IPS-NIHi11 (cell line): ENCODE measurements at places on chromosomes 3 and 15.

DNA sequence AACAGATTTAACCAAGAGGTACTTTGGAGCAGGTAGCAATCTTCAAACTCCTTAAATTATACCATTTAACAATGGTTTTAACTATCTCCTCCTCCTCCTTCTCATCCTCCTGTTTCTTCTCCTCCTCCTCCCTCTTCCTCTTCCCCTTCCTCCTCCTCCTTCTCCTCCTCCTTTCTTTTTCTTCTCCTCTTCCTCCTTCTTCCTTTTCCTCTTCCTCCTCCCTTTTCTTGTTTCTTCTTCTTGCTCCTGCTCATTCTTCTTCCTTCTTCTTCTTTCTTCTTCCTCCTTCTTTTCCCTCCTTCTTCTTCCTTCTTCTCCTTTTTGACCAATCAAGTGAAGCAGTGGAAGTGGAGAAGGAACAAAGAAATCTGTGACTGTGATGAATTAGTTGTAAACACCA is 14.1 kb downstream of the PATL2 start:
- no peak for DNase-seq

DNA sequence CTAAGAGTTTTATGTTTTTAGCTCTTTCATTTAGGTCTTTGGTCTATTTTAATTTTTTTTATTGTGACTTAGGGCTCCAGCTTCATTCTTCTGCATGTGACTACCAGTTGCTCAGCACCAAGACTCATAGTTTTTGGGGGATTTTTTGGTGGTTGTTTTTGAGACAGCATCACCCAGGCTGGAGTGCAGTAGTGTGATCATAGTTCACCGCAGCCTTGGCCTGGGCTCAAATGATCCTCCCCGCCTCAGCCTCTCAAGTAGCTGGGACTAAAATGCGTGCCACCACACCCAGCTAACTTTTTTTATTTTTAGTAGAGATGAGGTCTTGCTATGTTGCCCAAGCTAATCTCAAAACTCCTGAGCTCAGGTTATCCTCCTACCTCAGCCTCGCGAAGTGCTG is 19.4 kb downstream of the CDV3 start:
- no peak for DNase-seq

- no peak for DNase-seq
Measured at GRCh38 chr3:54964081-54964480, 36.2 kb upstream of the LRTM1 start.

DNA sequence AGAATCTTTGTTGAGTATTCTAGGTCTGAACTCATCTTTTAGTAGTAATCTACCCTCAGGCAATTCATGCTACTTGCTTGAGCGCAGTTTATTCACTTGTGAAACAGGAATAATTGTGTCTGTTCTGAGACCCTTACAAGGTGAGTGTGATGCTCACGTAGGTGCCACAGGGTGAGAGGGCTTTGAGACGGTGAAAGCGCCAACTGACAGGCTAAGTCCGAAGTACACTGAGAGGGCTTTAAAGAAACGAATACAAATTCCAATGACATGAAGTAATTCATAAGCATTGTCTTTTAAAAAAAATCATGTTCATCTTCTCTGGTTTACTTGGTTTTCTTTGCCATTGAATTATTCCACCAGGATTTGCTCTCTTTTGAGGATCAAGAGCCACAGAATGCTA is 393.7 kb upstream of the RGMA start:
- no peak for DNase-seq

- no peak for DNase-seq
Measured at GRCh38 chr3:60557122-60557521, 694.1 kb downstream of the FHIT start.
